ENCODE measurements at places on chromosomes 7 and 10.

- no peak for DNase-seq
Measured at GRCh38 chr7:122983261-122983660, 12.2 kb downstream of the TAS2R16 start.

GRCh38 chr7:66758950-66759628 lies 18.6 kb downstream of the RABGEF1 start:
- no peak for DNase-seq

GRCh38 chr7:95736635-95737034 lies 35.7 kb upstream of the DYNC1I1 start:
- DNase-seq, result no peak

- DNase-seq, result peak; percentile 76
Measured at GRCh38 chr10:78397786-78398185, 364.1 kb downstream of the RPS24 start.

DNA sequence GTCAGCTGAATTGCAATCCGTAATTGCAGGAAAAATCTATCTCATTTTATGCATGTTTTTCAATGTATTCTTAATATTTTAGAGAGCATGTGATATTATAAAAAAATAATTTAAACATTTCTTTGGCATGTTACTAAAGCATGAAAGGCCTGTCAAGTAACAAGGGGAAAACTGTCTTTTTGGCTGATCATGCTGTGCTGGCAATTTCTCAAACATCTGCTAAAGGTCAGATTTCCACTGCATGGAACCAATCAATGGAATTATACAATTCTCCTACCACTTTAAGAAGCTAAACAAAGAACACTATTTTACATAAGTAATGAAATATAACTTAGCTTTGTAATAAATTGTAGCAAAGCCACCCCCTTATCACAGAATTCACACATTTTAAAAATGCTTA lies 49.4 kb downstream of the JMJD1C start:
- peak; percentile 27 for DNase-seq

- peak; percentile 18 for DNase-seq
Measured at GRCh38 chr7:30445770-30446169, 32.8 kb downstream of the NOD1 start.

DNA sequence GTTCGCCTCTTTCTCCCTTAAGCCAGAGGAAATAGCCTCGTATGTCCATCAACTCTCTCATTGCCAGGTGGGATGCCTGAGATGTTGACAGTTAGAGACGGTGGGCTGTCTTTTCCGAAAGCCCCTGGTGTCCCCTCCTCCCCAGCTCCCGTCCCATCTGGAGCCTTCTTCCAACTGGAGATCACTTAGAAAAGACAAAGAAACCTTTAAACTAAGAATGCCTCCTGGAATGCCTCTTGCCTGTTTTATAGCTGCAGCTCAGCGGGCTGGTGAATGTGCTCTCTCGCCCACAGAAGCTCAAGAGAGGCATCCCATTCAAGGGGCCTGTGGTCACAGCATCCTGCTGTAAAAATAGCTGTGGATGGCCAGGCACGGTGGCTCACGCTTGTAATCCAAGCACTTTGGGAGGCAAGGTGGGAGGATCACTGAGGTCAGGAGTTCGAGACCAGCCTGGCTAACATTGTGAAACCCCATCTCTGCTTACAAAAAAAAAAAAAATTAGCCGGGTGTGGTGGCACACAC lies 5.2 kb upstream of the MYL10 start:
- DNase-seq, result peak; percentile 41

GRCh38 chr10:5844345-5845055 lies 31.3 kb upstream of the GDI2 start:
- DNase-seq, result peak; percentile 76

- DNase-seq, result no peak
Measured at GRCh38 chr7:98234429-98235147, 17.4 kb downstream of the TECPR1 start.

DNA sequence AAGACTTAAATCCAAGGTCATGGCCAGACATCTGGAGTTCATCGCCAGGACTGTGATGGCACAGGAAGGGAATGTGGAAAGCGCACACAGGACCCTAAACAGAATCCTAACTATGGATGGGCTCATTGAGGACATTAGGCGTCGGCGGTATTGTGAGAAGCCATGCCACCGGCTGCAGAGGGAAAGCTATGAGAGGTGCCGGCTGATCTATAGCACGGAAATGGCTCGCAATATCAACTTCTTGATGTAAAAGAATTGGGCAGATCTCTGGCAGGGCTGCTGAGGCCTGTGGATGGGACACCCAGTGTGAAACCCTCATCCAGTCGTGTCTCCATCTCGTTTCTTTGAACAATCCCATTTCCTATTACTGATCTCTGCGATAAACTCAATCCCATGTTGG lies 6.3 kb upstream of the CTBP2 start:
- no peak for DNase-seq

DNA sequence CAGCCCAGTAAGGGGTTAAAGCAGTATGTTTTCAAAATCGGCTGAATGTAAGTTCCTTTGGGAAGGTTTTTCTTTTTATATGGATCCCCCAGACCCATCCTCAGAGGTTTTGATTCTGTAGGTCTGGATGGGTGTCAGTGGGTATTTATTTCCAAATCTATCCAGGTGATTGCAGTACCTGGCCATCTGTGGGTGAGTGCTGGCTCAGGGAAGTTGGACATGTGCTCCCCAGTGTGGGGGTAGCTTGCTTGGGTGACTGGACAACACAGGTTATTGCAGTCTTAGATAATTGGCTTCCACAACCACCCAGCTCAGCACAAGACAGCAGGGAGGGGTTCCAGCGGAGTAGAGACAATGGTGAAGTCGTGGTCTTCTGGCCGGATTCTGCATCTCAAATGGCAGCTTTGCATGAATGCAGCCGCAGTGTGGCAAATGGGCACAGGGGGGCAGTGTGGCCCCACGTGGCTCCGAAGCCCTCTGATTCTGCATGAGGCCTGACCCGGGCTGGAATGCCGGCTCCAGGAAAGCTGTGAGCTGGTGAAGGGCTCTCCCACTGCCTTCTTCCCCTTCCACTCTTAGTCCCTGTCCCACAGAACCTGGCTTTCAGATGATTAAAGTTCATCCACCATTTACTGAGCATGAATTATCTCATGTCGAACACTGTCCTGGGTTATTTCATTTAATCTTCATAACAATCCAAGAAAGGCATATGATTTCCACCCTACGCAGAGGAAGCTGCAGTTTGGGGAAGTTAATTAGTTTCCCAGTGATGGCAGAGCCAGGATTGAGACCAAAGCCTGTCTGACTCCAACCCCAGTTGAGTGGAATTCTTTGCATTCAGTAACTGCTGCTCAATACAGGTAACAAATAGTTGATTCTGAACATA lies 64.5 kb upstream of the SYPL1 start:
- DNase-seq, result peak; percentile 73

DNA sequence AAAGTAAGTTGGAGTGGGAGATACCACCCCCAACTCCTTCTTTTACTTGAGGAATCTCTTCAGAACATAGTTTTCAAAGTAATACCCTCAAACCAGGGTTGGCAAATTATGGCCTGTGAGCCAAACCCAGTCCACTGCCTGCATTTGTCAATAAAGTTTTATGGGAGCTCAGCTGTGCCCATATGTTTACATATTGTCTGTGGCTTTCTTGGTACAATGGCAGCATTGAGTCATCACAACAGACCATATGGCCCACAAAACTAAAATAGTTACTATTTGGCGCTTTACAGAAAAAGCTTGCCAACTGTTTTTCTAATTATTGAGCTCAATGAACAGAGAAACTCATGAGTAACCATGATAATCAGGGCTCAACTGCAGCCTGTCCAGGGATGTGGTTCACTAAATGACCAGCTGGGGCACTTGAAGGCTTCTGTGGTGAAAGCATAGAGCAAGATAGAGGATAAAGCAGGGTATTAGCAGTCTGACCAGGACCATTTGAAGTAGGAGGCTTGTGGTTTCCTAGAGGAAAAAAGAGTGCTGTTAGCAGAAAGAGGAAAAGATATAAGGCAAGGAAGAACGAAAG lies 196.0 kb upstream of the GRB10 start:
- DNase-seq, result peak; percentile 95

All from RPMI7951 (cell line).